Stimulated activated CD8-positive, alpha-beta memory T cell treated with anti-CD3 and anti-CD28 coated beads, Interleukin-4, amount 100 ng/mL, for 4 hours (primary cell): ENCODE measurements at places on chromosomes 3 and 15.
A peak's percentile ranks its signal among the peaks of the same experiment; 100 is the strongest.

- no peak for DNase-seq
Observed at GRCh38 chr3:16456784-16457415, 56.6 kb downstream of the RFTN1 start.

GRCh38 chr3:119318876-119319275 is 24.7 kb downstream of the ARHGAP31 start:
- DNase-seq: no peak

- no peak for DNase-seq
Observed at GRCh38 chr3:10116138-10116460, 624 bp downstream of the BRK1 start.

GRCh38 chr15:65375871-65376607 is 1.8 kb downstream of the IGDCC3 start:
- no peak for DNase-seq

GRCh38 chr3:169607949-169608348 is 55.6 kb downstream of the MECOM start:
- no peak for DNase-seq

DNA sequence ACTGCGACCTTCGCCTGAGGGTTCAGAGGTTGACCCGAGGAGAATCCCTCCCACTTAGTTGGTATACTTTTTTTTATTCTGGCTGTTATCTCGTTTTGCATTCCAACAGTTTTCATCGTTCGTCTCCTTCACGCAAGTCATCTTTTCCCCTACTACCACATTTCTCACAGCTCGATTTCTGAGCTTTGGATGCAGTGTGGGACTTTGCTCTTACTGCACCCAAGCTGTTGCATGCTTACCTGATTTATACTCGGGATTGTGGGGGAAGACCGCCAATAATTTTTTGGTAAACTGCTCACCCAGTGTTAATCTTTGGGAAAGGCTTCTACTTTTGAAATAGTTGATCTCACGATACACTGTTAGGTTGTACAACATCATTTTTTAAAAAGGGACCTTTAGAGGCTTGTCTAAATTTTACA is 702 bp downstream of the TBC1D23 start:
- no peak for DNase-seq

GRCh38 chr15:73237910-73238309 is 130.8 kb downstream of the HCN4 start:
- no peak for DNase-seq

- no peak for DNase-seq
Observed at GRCh38 chr15:74319596-74320351, 47.7 kb downstream of the CYP11A1 start.

GRCh38 chr15:65344214-65344913 is 33.4 kb downstream of the IGDCC3 start:
- DNase-seq: no peak

- DNase-seq: no peak
Observed at GRCh38 chr3:112308151-112308911, 14.3 kb upstream of the SLC9C1 start.

DNA sequence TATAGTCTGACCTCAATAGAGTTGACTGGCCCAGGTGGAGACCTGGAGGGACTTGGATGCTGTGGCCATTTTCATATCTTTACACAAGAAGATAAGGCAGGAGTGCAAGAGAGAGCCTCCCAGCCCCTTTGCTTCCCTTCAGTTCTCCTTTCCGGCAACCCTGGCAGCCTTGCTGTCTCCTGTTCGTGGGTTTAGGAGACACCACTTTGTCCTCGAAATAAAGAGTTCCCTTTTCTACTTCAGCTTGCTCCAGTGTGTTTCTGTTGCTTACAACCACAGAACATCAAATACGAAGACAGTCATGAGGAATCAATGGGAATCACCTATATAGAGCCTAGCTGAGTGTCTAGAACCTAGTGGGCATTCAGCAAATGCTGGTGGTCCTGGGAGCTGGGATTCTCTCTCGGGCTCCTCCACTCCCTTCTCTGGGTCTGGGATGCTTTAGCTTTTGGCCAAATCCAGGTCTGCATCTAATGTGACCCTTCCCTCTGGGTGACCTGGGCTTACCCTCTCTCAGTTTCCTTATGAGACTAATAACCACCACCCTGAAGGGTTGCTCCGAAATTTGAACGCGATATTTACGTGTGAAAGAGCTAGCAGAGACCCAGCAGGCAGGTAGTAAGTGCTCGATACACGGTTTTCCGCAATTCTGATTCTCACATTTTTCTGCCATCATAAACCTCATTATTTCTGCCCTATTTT is 44.5 kb downstream of the PCSK6 start:
- DNase-seq: no peak

GRCh38 chr3:57078344-57078634 is 17.8 kb downstream of the SPATA12 start:
- DNase-seq: no peak

- no peak for DNase-seq
Observed at GRCh38 chr15:68979816-68980215, 34.7 kb upstream of the NOX5 start.

GRCh38 chr15:65244638-65245037 is 33.4 kb upstream of the CILP start:
- no peak for DNase-seq

- no peak for DNase-seq
Observed at GRCh38 chr3:136733317-136733833, 18.8 kb downstream of the STAG1 start.

DNA sequence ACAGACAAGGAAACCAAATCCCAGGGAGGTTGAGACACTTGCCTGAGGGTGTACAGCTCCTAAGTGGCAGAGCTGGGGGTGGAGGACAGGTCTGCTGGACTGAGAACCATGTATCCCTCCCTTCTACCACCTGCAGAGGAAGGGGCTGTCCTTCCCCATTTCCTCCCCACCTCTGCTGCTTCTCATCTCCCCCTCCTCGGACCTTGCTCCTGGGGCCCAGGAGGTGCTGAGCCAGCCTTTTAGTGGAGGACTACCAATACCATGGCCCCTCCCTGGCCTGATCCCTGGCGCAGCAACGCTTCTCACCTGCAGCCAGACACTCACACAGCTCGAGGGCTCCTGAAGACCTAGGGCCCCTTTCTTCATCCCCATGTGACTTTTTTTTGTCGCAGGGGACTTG is 50.4 kb downstream of the IDH2 start:
- no peak for DNase-seq

- no peak for DNase-seq
Observed at GRCh38 chr3:17315897-17316296, 426.5 kb downstream of the TBC1D5 start.

GRCh38 chr15:75811626-75812025 is 31.6 kb upstream of the UBE2Q2 start:
- no peak for DNase-seq

GRCh38 chr15:95470997-95471689 is 859.4 kb upstream of the NR2F2 start:
- DNase-seq: no peak

DNA sequence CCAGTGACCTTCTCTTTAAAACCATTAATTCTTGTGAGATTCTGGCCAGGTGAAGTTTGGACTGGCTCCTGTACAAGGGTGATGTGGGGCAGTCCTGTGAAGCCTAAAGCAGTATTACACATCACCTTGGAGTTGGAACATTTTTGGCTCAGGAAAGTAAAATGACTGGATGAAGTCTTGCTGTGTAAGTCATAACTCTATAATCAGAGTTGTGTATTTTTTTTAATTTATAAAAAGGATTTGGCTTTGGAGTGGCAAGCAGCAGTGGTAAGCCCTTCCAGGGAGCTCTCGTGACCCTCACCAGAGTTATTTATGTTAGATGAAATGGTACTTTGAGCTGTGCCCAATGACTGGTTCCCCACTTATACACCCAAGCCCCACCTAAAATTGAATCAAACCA is 331.2 kb upstream of the DCBLD2 start:
- DNase-seq: no peak

DNA sequence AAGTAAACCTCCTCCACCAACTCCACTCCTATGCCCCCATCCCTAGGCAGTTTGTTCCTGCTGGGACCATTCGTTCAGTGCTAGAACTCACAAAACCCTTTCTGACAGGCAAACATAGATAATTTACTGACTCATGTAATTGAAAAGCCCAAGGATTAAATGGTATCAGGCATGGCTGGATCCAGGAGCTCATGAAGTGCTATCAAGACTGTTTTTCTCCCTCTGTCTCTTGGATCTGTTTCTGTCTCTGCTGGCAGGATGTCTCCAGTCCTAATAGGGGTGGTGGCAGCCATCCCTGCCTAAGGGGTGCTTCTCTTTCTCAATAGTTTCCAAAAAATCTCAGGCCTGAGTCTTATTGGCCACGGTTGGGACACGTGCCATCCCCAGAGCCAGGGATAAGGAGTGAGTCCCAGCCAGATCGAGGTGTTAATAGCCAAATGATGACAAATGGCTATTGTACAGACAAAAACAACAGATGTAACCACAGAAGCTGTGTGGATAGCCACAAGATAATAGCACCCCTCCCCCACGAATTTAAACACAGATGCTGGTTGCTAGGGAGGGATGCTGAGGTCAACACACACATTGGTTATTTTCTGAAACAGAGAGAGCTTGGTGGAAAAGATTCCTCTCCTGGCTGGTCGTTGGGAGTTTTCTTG is 168.6 kb downstream of the SHQ1 start:
- DNase-seq: no peak

DNA sequence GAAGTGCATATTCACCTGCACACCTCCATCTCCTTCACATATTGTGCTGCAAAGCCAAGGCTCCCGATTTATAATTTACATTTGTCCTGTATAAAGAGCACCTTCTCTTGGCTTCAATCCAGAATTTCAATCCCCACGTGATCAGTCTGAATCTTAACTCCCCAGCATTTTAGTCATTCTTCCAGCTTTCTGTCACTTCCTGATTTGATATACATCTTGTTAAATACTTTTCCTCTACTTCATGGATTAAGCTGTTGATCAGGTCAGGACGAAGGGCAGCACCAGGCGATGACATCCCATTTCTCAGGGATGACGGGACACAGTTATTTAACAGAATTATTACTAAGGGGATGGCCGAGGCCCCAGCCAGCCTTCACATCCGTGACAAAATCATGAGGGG is 212.5 kb downstream of the EPHB1 start:
- DNase-seq: no peak

- no peak for DNase-seq
Observed at GRCh38 chr3:132787616-132788300, 65.5 kb upstream of the NPHP3 start.

GRCh38 chr3:134449951-134450350 is 35.8 kb downstream of the ANAPC13 start:
- DNase-seq: no peak

- DNase-seq: no peak
Observed at GRCh38 chr15:64858021-64858575, 16.4 kb downstream of the PLEKHO2 start.

DNA sequence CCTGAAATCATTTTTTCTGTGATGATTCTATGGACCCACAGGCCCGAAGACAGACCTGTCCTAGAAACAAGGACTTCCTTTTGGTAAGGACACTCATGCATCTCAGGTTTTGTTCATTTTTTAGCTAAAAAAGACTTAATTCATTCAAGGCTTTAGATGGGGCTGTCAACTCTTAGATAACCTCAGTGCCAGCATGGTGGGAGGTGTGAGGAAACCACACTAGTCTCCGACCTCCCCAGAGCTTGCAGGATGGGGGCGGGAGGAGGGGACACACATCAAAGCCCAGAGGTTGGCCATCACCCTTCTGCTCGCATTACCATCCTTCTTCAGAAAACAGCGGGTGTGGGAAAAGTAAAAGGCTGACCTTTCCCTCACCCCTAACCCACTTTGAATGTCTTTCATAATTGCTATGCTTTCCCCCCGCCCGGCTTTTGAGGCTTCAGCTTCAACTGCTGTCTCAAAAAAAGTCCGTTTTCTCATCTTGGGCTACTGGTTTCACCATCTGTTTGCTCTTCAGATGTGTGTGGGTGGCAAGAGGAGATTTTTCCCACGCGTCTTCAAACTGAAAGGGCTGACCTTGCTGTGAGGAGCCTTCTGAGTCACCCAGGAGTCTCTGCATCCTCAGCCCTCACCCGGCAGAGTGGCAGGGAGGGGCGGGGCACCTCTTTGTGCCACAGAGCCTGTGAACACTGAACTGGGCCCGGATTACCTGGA is 27.6 kb upstream of the CXCR6 start:
- DNase-seq: peak; percentile 59

- no peak for DNase-seq
Observed at GRCh38 chr3:70231266-70231701, 81.2 kb downstream of the MDFIC2 start.

- DNase-seq: peak; percentile 41
Observed at GRCh38 chr3:172106989-172107388, 67.6 kb downstream of the FNDC3B start.

DNA sequence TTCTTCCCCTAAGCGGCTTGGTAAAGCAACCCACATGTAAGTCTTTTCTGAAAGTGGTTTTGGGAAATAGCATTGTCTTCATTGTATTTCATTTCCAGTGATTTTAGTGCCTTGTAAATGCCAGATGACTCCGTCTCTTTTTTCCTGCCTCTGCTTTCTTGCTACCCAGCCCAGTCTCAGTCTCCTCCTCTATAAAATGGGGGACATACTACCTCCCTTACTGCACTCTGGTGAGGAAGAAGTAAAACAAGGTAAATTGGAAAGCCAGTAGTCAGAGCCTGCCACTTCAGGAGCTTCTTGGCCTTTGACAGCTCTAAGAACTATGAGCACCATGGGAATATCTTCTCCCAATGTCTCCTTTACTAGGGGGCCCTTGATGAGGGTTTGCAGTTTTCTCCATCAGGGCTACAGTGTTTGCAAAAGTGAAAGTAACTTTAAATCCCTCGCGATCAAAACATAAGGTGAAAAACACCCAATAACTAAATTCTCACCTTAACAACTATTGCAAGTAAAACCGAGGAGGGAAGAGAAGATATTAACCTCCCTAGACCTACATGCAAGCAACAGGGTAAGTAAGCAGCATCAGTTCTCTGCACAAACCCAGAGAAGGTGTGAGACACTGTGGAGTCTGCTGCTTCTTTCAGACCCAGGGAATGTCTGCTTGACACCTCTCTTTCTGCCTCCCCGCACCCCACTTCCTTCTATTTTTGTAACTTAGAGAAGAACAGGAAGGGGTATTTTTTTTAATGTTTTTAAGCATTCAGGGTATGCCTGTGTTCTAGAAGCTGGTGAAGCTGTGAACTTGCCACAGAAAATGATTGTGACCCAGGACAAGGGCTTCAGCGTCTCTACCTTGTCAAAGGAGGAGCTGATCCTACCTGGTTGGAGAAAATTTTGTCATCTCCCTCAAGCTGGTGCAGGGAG is 159.1 kb upstream of the EOMES start:
- DNase-seq: peak; percentile 26

DNA sequence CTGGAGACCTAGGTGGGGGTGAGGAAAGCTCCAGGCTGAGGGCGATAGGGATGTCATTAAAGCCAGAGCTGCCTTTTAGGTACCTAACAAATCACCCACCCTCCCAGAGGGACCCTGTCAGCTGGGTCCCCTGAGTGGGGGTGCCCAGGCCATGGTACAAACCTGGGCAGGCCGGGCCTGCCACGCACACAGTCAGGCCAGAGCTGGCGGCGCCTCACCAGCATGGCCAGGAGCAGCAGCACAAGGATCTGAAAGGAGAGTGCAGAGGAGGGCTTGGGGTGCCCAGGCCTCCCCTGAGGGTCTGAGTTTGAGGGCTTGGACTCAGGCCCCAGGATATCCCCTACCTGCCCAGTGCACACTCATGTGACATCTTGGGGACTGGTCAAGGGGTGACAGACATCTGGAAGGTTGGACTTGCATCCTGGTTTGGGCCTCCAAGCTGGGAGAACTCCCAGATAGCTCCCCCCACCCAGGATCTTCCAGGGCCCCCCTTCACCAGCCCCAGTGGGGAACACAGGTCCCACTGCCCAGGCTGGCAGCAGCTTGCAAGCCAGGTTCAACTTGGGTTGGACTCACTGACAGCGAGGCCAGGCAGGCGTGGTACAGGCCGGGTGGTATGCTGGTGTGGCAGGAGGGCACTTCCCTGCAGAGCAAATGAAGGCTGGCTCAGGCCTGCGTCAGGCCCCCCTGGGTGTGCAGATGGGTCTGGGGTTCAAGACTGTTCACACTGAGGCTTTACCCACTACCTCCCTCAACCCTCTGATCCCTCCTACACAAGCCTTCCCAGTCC is 5.2 kb downstream of the STRA6 start:
- DNase-seq: no peak
